Right cardiac atrium (tissue), 5 donors: ENCODE measurements at places on chromosomes 11 and 22. TPM values are rescaled to one million over a fixed set of nuclear protein-coding genes. Genes with fewer than 3 reads are reported as not detected.

Gene SAA1
- total RNA-seq = 24.8 TPM

Gene OR4A16
- not detected for total RNA-seq

Gene IL17REL
- total RNA-seq = 0.06 TPM

Gene TTC36
- total RNA-seq = not detected

Gene CHRM4
- 0.53 TPM for total RNA-seq

DNA sequence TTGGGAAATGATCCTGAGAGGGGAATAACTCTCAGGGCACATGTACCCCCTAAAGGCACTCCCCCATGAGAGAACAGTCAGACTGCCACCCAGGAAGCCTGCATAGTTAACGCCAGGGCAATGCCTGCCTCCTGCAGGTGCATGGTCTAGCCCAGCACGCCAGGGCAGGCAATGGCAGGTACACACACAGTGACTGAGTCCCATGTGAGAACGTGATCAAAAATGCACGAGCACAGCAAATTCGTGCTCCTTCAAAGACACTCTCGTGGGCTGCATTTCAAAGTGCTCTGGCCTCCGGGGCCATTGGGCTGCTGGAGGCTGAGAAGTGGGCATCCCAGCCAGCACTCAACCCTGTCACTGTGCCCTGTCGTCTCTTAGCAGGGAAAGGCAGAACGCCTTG, 79.7 kb downstream of the SHANK2 start:
- no peak for DNase-seq

GRCh38 chr22:48900327-48900597, 927.4 kb downstream of the BRD1 start:
- no peak for DNase-seq

GRCh38 chr11:626475-627307, at the start of gene SCT:
Gene SCT, minus strand, starts transcription at chr11:627181. Its CDS starts 38 bp downstream, at chr11:627143.
- no peak for DNase-seq

GRCh38 chr22:32665676-32666075, 135.8 kb upstream of the TIMP3 start:
- no peak for DNase-seq

DNA sequence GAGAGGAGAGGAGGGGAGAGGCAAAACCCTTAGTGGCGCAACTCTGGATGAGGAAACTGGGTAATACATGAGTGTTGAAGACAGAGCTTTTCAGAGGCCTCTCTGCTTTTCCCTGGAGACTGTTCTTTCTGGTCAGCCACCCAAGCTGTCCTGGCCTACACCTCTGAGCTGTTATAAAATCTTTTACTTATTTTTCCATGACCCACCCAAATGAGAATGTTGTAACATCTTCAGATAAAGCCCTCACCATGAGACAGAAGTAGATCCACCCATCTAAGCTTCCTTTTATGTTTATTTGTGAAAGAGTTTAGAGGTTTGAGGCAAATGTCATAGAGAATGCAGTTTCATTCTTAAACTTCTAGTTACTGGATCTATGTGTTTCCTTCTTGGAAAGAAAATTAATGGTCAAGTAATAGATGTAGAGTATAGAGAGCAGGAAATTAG, 20.3 kb upstream of the APLP2 start:
- no peak for DNase-seq

DNA sequence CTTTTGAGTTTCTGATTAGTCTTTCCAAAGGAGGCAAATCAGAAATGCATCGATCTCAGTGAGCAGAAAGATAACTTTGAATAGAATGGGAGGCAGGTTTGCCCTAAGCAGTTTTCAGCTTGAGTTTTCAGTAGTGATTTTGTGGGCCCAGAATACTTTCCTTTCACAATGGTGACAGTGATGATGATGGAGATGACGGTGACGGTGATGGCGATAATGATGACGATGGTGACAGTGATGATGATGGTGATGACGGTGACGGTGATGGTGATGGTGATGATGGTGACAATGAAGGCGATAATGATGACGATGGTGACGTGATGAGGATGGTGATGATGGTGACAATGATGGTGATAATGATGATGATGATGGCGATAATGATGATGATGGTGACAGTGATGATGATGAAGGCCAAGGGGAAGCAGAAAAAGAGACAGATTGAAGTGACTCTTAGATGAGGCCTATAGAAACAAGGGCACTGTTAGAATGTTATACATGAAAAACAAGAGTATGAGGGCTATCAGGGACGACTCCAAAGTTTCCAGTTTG, 153.4 kb upstream of the B3GAT1 start:
- DNase-seq = no peak

- no peak for DNase-seq
Measured at GRCh38 chr11:133529807-133530500, 2.3 kb downstream of the OPCML start.

DNA sequence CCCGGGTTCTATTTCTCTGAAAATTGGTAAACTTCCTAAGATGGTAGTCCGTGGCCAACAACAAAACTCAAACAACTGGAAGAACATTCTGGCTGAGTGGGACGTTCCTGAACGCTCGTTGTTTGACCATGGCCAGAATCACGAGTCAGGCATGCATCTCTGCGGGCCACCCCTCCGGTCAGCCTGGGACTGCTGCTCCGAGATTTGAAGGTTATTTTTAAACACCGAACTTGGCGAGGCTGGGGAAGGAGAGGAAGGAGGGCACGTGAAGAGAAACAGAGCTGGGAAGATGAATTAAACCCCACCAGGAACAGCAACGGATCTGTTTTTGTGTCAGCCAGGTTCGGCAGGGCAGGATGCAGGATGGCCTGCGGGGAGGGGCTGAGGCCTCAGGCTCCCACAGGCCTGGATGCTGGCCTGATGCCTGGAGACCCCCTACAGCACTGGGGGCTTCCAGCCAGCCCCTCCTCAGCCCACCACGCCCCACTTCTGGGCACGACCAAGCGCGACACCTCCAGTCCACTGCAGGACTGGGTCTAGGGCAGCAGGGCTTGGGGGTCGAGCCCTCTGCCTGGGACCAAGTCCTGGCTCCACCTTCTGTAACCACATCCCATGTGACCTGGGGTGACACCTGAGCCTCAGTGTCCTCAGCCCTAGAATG, 5.1 kb downstream of the SHISAL1 start:
- DNase-seq = no peak

Gene VWA5A
- total RNA-seq = 7.1 TPM

- peak; percentile 10 for DNase-seq
Measured at GRCh38 chr11:2510626-2511402, 66.0 kb downstream of the KCNQ1 start.

GRCh38 chr11:97143463-97143862, 753.6 kb downstream of the JRKL start:
- no peak for DNase-seq

GRCh38 chr11:118258410-118258809, 5.7 kb downstream of the MPZL2 start:
- DNase-seq = no peak

- no peak for DNase-seq
Measured at GRCh38 chr11:19276859-19277808, 36.4 kb upstream of the E2F8 start.

Gene OR5B3
- total RNA-seq = not detected

- DNase-seq = no peak
Measured at GRCh38 chr22:42434748-42435425, 2.7 kb upstream of the NFAM1 start.

GRCh38 chr22:27134315-27134701, 476.9 kb downstream of the MIAT start:
- DNase-seq = no peak

DNA sequence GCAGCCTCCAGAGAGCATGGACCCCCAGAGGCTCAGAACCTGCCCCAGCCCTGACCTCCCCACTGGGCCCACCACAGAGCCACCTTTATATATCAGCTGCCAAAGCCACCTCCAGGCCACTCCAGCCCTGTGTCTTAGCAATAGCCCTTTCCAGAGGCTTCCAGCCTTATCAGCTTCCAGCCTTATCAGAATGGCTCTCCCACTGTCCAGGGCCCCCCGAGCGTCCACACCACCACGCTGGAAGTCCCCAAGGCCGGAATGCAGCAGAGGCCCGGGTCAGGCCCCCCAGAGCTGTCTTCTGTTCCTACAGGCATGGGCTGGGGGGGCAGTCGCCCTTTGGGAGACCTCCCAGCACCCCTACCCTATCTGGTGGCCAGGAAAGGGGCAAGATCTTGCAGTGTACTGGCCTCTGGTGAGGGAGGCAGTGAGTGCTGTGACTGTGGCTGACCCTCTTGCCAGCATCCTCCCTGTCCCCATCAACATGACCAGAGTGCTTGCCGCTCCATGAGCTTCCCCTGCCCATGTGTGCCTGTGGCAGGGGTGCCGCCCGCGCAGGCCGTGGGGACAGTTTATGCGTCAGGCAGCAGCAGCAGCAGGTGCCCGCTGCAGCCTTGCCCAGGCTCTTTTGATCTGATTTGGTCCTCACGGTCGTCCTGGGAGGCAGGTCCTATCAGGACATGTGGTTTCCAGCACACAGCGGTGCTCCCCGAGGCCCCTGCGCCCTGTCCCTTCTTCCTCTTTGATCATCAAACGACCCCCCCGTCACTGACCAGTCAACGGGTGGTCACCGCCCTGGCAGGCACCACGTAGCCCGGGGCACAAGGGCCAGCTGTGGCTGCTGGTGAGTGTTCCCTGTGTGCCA, 15.9 kb downstream of the OSBPL5 start:
- peak; percentile 51 for DNase-seq

- DNase-seq = no peak
Measured at GRCh38 chr11:48228761-48229160, 12.2 kb downstream of the OR4B1 start.

- DNase-seq = no peak
Measured at GRCh38 chr22:17779286-17780115, 5.2 kb upstream of the BID start.

- no peak for DNase-seq
Measured at GRCh38 chr11:103202048-103202651, 92.9 kb downstream of the DYNC2H1 start.

DNA sequence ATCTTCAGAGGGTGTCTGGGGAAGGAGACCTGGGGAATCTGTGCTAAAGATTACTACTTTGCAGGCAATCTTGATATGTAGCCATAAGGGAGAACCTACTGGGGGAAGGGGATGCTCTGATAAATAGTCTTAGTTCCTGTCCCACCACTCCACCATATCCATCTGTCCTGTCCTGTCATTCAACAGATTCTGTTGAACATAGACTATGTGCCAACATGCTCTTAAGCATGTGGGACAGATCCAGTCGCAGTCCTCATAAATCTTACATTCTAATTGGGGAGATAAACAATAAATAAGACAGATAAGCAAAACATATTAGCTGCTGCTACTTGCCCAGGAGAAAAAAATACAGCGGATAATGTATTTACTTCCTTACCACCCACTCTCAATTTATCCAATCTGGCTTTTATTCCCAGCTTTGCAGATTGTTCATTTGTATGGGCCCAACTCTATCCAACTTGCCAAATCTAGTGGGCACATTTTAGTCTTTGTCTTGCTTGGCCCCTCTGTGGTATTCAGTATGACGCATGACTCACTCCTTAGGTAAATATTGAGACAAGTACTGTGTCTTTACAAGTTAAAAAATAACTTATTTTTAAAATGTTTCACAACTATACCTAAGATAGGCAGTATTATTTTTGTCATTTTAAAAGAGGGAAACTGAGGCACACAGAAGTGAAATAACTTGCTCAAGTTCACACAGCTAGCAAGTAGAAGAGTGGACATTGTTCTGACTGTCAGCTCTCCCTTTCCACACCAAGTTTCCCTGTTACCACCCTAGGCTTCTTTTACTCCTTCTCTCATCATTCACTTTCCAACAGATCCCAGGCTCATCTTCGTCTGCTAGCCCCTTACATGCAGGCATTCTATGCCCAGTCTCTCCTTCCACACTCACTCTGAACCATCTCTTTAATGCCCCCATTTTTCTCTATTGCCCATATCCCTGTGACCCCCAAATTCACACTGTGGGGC, 133.6 kb upstream of the SESN3 start:
- no peak for DNase-seq

DNA sequence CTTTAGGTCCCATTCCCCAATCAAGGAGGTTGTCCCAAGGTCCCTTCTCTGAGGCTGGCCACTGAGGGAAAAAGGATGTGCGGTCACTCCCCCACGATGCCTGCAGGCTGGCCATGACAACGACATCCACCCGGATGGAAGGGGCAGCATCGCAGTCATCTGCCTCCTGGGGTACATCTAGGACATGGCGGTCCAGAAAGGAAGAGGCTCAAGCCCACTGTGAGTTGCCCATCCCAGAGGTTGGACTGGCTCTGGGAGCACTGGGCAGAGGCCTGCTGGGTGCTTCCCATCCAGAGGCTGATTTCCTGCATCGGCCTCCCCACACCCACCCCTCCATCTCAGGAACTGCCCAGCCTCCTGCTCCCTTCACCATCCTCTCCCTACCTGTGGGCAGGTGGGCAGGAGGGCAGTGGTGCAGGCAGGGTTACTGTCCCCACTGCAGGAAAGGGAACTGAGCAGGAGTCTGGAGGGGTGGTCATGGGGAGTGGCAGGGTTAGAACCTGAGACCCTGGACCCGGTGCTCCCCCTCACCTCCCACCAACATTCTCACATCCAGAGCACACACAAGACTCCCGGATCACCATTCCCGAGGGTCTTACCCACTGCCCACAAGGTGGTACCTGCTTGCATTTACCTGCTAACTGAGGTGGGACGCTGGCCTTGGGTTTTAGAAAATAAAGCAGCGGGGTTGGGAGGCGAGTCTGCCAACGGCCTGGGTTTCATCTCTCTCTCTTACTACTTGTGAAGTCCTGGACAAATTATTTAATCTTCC, 4.4 kb downstream of the RCE1 start:
- DNase-seq = peak; percentile 30

DNA sequence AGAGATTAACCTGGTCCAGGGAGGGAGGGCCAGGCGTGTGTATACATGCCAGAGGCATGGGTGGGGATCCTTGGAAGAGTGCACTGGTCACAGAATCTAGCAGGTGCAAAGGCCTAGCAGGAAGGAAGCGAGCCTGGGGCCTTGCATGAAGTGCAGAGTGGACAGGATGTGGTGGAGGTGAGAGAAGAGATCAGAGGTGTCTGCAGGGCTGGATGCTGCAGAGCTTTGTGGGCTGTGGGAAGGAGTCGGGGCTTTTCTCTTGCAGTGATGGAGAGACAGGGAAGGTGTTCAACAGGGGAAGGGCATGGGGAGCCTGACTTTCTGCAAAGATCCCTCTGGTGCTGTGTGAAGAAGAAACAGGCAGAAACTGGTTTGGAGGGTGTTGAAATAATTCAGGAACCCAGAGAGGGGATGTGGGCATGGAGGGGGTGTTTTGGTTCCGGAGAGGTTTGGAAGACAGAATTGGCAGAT, 2.5 kb upstream of the TPST2 start:
- no peak for DNase-seq

GRCh38 chr22:28855355-28856094, 27.8 kb upstream of the ZNRF3 start:
- DNase-seq = no peak

DNA sequence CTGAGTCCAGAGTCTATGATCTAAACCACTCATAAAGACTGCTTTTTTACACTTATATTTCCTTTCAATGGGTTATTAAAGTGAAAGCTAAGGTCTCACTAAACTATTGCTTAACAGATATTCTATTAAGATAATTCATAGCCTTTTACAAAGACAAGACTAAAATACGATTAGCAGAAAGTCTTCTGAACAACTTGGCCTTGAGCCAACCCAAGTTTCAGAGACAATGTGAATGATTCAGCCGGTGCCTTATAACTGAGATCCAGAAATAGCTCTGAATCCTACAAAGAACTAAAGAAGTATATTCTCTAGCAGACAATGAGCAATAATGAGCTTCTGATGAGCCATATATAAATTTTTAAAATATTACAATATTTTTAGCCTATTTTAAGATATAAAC, 41.5 kb upstream of the CARD18 start:
- DNase-seq = no peak

- DNase-seq = no peak
Measured at GRCh38 chr22:49525801-49526535, 301.7 kb downstream of the BRD1 start.

GRCh38 chr11:71307811-71308645, 55.7 kb upstream of the SHANK2 start:
- no peak for DNase-seq

- no peak for DNase-seq
Measured at GRCh38 chr11:120610111-120610510, 98.6 kb downstream of the GRIK4 start.
